Stimulated activated CD8-positive, alpha-beta memory T cell treated with anti-CD3 and anti-CD28 coated beads, Interleukin-7, amount 100 ng/mL, for 1 hour (primary cell): ENCODE measurements at places on chromosomes 11 and 22.

- no peak for DNase-seq
These were observed 1.7 kb upstream of the RTCB start for GRCh38 chr22:32413719-32414118.

- no peak for DNase-seq
These were observed 12.2 kb downstream of the TKFC start for GRCh38 chr11:61345170-61345610.

DNA sequence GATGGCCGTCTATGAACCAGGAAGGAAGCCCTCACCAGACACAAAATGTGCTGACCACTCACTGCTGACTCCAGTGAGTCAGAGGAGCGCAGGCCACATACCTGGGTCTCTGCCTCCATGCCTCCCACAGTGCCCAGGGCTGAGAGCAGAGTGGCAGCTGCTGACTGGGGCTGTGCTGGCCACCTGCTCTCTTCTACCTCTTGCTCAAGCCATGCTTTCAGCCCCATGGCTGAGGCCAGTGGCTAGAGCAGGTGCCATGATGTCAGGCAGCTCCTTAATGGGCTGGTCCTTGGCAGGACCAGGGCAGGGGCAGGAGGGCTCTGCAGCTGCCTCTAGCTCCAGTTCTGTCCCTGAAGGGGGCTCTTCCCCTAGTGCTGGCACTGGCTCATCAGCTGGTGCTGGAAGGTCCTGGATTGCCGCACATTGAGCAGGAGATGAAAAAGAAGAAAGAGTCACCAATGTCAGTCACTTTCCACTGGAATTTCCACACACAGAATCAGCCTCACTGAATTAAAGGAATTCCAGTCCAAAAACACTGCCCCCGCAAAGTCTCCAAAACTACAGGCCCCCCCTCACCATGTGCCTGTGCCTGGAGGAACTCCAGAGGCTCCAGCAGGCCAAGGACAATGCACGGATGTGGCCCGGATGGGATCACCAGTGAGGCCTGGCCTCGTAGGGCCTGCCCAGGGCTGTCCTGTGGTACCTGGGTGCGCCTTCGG, 86.4 kb downstream of the GGTLC2 start:
- no peak for DNase-seq

DNA sequence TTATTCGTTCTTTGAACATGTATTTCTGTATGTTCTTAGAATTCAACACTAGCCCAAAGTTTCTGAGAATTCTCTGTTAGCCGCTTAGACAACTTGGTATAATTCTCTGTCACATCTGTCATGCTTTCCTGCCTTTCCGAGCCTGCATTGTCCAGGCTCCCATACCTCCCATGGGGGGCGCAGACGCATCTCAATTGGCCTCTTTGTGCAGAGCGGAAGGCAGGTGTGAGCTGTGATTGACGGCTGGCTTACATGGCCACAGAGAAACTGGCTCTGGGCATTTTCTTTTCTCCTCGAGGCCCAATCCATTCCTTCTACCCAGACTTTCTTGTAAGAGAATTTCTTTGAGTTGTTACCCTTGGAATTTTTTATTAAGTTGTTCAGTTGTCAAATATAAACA, 132.7 kb upstream of the SESN3 start:
- DNase-seq: no peak

GRCh38 chr11:36427079-36427478, 83.0 kb downstream of the TRAF6 start:
- no peak for DNase-seq

GRCh38 chr11:61534025-61534932, 25.7 kb downstream of the LRRC10B start:
- DNase-seq: no peak

- DNase-seq: no peak
These were observed 51.4 kb downstream of the SLC22A12 start for GRCh38 chr11:64642418-64642735.

DNA sequence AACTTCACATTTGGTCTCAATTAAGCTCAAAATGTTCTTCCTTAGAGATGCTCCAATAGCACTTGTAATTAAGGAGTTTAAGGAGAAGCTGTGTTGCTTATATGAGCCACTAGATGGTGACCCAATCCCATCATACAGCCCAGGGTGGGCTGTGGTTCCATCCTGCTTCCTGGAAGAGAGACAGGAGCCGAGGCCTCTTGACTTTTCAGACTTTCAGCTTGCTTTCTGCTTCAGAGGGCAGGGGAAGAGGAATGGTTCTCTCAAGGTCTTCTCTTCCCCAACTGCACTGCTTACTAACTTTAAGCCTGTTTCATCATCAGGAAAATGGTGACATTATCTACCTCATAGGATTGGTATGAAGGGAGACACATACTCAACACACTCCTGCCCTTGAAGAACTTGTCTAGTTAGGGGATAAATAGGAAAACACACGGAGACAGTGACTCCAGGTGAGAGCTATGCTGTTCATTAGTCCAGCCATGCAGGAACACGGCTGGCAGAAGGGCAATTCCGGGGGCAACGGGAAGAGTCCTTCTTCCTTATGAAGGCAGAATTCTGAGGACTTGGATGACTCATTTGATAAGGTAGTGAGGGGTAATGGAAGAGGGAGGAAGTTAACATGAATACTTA, 20.1 kb downstream of the TMEM218 start:
- DNase-seq: no peak

DNA sequence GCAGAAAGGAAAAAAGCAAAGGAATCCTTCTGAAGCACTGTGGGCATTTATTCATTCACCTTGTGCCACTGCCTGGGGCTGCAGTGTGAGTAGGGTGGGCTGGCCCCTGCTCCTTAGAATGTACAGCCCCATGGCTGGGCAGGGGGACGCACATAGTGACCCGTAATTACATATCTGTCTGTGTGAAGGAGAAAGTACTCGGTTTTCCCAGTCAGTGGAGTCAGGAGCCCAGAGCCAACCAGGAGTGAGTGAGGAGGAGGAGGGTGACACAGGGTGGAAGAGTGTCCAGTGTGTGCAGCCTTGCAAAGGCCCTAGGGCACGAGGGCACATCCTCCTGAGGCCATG, 91.9 kb downstream of the CDKN1C start:
- DNase-seq: no peak

- DNase-seq: no peak
These were observed 579 bp downstream of the TANGO2 start for GRCh38 chr22:20021196-20022181.

DNA sequence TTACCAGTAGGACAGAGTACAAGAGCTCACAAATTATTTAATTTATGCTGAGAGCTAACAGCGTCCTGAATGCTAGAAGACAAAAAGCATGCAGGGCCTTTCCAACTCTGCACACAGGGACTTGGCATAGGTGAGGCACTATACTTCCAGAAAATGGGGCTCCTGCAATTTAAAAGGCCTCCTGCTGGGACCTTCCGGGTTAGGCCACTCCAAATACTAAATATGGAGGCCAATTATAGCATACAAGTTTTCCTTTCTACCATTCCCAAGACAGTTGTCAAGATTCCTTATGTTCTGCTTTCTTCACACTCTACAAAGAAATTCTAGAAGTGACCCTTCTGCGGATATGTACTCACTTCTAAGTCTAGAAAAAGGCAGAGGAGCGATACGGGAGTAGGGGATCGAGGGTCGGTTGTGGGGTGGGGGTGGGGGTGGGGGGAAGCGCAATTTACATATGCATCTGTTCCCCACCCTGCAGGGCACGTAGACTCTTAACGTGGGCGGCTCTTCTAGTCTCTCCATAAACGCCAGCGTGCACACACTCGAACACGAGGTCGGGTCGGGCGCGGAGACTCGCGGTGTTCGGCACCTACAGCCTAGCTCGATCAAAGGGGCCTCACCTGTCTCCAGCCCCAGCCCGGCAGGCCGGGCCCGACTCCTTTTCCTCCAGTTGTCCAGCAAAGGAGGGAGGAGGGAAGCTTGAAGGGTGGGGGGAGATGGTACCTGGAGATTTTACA, 728 bp downstream of the DCUN1D5 start:
- DNase-seq: no peak

DNA sequence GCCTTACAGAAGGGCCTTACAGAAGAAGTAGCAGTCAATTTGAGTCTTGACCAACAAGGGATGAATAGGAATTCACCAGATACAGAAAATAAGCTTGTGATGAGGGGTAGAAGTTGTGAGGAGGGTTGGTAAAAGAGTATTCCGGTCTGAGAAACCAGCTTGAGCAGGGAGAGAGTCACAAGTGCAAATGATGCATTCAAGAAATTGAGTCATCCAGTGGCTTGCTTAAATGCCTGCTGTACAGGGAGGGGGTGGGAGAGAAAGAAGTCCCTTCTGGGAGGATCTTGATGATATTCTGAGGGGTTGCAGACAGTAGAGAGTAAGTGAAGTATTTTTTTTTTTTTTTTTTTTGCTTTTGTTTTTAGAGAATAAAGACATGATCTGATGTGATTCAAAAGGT, 9.2 kb downstream of the CCKBR start:
- no peak for DNase-seq

- DNase-seq: no peak
These were observed 36.9 kb downstream of the IGF2 start for GRCh38 chr11:2102132-2102882.

GRCh38 chr11:76802151-76802550, 19.0 kb downstream of the TSKU start:
- DNase-seq: no peak

- DNase-seq: no peak
These were observed 43.1 kb upstream of the GRAMD1B start for GRCh38 chr11:123386796-123387510.

GRCh38 chr11:45918331-45918941, 759 bp upstream of the PEX16 start:
- DNase-seq: peak; percentile 40

DNA sequence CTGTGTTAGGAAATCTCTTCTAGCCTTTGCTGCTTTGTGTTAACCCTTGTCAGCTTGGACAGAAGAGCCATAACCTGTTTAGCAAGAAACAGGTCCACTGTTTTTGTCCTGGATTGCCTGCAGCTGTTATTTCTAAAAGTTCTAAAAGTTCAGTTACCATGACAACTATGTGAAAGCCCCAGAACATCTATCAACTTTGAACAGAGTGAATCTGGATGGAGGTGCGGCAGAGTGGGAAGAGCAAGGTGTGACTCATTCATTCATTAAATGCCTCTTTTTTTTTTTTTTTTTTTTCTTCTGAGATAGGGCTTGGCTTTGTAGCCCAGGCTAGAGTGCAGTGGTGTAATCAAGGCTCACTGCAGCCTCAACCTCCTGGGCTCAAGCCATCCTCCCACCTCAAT, 50.5 kb downstream of the RBX1 start:
- no peak for DNase-seq

- DNase-seq: no peak
These were observed 863.8 kb downstream of the KCNA4 start for GRCh38 chr11:29153078-29153477.

- DNase-seq: no peak
These were observed 13.7 kb downstream of the RELT start for GRCh38 chr11:73389916-73390315.

GRCh38 chr11:45525393-45525792, 140.0 kb downstream of the CHST1 start:
- DNase-seq: no peak

DNA sequence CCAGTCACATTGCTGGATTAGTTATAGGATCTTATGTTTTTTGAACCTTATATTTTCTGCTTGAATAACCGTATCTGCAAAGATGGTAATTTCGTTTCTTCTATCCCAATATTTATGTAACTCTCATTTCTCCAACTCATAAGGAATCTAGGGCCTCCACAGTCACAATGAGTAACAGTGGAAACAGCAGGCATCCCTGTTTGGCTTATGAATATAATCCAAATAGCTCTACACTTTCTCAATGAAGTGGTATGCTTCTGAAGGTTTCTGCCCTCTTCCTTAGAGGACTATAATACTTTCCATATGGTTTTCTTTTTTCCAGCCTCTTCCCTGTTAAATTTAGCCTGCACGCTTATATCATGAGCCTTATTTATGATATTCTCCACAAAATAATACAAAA, 16.5 kb downstream of the ATP6V1E1 start:
- no peak for DNase-seq

DNA sequence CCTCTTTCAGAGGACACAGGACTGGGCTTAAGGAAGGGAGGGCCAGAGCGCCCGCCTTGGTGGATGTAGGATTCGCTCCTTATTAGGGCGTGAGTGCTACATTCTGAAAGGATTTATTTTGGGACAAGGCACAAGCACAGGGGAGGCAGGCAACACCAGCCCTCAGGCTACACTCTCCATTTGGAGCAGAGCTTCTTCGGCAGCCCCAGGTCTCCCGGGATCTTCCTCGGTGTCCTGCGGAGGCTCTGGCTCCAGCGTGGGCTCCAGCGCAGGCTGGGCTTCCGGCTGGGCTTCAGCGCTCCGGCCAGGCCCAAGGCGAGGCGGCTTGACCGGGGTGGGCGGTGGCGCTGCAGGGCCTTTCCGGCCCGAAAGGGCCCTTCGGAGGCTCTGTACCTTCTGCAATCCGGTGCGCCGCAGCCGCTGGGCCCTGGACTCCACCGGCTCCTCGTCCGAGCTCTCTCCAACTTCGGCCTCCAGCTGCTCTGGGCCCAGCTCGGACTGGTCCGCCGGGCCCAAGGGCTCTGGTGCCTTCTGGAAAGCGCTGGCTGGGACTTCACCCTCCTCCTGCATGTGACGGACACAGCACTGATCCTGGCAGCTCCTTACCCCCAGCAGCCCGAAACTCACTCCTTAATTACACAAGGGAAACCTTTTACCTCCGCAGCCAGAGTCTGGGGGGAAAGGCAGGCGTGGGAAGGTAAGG, 1.1 kb downstream of the CAVIN3 start:
- no peak for DNase-seq

DNA sequence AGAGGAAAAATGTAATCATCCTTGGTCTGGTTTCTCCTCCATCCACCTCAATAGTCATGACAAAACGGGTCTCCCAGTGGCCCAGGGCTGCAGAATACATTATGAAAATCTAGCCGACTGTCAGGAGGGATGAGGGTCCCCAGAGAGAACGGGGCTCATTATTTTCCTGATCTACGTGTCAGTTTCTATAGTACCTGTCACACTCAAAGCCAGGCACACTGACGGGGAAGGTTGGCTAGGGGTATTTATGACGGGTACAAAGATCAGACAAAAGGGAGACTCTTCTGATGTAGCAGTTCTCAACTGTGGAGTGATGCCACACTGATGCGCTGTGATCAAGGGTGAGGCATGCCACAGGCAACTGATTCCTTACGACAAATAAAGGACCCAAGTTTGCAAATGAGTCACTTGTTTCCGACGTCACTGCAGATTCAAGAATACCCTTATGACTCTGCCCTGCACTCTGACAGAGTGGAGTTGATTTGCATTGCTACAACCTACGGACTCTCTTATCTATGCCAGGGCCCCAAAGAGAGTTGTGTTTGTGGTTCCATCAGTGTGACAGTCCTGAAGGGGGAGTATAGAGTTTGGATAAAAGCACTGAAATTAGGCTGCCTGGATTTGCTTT, 188.2 kb upstream of the TBCEL start:
- no peak for DNase-seq

- peak; percentile 37 for DNase-seq
These were observed 2.0 kb downstream of the SIPA1 start for GRCh38 chr11:65639623-65640482.

GRCh38 chr11:120023120-120023519, 114.8 kb downstream of the TRIM29 start:
- no peak for DNase-seq

GRCh38 chr11:95322539-95322938, 91.5 kb upstream of the SESN3 start:
- DNase-seq: no peak

- no peak for DNase-seq
These were observed 539 bp downstream of the SIRT3 start for GRCh38 chr11:235609-235996.

GRCh38 chr11:119747868-119748660, 19.1 kb upstream of the NECTIN1 start:
- no peak for DNase-seq
